NCI-H1092 (cell line): ENCODE measurements at places on chromosomes 7 and 10.

GRCh38 chr7:127816354-127817190 lies 164.6 kb downstream of the SND1 start:
- DNase-seq = no peak

GRCh38 chr10:9762966-9763656 lies 1254.6 kb upstream of the CELF2 start:
- DNase-seq = no peak

- DNase-seq = no peak
Measured at GRCh38 chr10:92839191-92840085, 8.9 kb upstream of the EXOC6 start.

DNA sequence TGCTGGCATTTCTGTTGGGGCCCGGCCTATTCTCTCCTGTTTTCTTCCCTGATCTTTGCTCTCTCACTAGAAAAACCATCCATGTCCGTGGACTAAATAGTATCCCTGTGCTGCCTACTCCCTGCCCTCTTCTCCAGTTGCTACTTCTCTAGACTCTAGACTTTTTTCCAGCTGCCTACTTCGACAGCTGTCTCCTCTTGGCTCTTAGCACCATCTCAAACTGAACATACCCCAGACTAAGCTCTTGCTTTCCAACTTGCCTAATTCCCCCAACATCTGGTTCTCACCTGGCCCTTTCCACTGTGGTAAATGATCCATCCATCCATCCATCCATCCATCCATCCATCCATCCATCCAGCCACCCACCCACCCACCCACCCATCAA lies 19.5 kb downstream of the ADCYAP1R1 start:
- DNase-seq = no peak

DNA sequence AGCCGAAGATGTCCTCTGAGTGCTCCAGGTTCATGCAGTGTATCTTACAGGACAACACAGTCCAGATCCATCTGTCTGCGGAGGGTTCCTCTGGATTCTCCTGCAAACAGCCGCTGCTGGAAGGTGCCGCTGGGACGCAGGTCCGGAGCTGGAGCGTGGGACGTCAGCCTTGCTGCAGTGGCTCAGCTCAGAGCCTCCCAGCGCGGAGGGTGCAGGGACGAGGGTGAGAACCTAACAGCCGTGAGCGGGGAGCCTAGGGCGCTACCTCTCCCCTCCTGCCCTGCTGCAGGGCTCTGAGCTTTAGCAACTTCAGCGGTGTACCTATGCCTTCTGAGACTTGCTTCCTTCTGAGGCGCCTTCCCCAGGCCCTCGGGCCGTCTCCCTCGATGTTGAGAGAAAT lies 137.6 kb upstream of the TMEM72 start:
- no peak for DNase-seq

DNA sequence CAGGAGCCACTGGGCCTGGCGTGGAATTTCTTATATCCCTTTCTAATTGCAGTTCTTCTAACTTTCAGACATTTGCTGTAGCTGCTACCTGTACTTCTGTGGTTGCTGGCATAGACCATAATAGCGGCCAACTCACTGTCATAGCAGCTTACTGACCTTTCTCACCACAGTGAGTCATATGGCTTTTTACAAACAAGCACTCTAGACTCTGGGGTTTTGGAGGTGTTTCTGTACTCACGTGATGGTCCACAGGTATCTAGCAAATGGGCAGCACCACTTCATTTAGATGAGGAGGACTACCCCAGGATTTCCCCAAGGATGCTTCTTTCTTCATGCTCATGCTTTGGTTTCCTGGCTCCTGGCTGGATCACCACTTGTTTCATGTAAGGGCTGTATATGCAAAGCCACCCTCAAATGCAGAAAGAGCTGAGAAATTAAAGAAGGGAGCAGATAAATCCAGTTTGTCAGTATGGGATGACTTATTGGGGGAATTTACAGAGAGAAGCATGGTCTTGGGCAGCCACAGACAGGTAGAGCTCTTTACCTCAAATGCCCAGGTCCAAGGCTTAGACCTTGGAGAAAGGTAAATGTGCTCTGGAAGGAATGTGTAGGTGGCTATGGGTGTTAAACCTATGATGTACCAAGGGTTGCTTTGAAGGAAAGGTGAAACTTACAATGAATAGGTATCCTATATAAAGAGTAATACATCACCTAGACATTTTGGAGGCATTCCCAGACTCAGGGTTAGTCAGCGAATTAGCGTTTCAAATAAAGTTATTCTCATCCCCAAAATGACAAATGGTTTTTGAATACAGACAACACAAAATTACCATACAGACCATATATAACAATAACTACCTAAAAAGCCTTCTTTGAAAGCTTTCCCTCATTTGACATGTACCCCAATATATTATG lies 15.9 kb upstream of the SLC25A16 start:
- DNase-seq = no peak

- no peak for DNase-seq
Measured at GRCh38 chr10:108631332-108631731, 1292.0 kb downstream of the XPNPEP1 start.

DNA sequence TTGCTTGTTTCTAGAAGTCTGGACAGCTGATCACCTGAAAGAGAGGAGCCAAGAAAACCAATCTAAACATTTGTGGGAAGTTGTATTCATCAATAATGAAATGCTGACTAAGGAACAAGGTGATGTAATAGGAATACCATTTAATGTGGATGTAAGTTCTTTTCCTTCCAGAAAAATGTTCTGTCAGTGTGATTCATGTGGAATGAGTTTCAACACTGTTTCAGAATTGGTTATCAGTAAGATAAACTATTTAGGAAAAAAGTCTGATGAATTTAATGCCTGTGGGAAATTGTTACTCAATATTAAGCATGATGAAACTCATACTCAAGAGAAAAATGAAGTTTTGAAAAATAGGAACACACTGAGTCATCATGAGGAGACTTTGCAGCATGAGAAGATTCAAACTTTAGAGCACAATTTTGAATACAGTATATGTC lies 39.8 kb upstream of the ZNF37A start:
- no peak for DNase-seq

- no peak for DNase-seq
Measured at GRCh38 chr7:77409739-77410547, 6.2 kb downstream of the GSAP start.

DNA sequence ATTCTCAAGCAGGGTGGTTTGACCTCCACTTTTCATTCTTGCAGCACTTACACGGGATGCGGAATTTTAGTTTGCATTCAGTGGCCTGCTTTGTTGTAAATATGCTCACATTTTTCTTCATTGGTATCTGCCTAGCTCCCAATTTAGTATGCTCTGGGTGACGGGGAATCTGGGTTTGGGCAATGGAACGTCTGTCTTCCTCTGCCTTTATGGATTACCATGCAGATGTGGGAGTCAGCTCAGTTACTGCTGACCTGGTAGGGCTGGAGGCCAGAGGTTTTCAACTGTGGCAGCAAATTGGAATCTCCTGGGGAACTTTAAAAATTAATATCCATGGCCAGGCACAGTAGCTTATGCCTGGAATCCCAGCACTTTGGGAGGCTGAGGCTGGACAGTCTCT lies 161.6 kb downstream of the CAMK1D start:
- no peak for DNase-seq

GRCh38 chr10:22002591-22003176 lies 846 bp downstream of the DNAJC1 start:
- no peak for DNase-seq

- DNase-seq = no peak
Measured at GRCh38 chr10:62450912-62451610, 76.9 kb downstream of the ZNF365 start.

- DNase-seq = no peak
Measured at GRCh38 chr7:46003896-46004875, 83.1 kb upstream of the IGFBP3 start.

GRCh38 chr7:36875794-36876193 lies 151.5 kb upstream of the AOAH start:
- no peak for DNase-seq

DNA sequence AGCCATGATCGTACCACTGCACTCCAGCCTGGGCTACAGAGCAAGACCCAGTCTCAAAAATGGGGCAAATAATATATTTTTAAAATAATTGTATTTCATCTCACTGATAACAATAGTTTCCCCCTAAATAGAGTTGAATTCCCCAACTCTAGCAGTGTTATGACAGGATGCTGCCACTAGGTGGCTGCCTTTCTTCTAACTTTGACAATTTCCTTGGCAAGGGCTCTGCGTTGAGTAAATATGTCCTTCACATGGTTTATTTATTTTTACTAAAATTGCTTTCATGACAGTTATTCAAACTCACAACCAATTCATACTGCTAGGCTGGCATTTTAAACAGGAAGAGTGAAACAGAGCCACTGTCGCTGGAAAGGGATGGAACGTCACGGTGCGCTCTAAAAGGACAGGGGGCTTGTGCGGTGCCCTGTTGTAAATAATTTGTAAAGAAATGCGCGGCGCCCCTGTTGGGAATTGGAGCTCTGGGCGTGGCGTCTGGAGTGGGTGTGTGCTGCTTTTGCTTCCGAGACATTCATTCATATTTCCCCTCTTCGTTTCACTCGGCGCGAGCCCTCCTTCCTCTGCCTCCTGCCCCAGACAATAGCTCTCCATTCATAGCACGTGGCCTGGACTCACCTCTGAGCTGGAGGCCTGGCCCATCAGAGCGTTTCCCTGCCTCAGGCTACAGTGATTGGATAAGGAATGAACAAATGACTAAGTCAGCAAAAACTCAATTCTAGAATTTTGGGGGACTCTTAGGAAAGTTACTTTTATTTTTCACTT lies 20.5 kb upstream of the PITRM1 start:
- DNase-seq = peak; percentile 31

GRCh38 chr7:133060004-133060403 lies 21.9 kb downstream of the CHCHD3 start:
- DNase-seq = no peak

DNA sequence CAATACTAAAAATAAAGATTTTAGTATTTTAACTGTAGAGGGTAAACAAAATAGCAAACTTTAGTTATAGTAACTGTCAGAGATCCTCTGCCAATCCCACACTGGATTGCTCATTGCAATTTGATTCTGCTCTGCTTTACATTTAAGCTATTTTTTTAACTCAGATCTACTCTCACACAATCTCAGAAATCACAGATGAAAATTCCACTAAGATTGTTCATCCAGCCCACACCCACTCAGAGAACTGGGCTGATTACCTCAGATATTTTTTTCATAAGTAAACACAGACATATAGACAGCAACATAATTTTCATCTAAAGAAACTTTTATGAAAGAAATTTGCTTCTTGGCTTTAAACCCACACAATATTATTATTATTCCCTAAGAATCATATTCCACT lies 7.0 kb downstream of the OSBPL3 start:
- DNase-seq = no peak

DNA sequence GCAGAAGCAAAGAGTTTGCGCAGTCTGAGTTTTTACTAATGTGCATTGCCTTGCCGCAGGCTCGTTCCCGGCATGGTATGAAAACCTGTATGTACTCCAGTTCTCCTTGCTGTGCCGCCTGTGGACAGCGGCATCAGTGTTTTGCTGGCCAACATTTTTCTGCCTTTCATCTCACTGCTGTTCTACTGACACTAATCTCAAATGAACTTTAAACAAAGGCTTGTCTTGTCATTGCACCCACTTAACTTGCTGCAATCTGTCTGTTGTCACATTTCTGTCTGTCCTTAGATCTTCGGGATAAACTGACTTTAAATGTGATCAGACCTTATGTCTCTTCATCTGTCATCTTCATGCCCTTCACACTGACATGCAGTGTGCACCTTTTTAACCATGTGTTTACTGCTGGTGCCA lies 71.7 kb upstream of the ZNRF2 start:
- no peak for DNase-seq

GRCh38 chr7:18317941-18318340 lies 177.6 kb upstream of the HDAC9 start:
- no peak for DNase-seq

GRCh38 chr10:33600381-33600780 lies 265.9 kb upstream of the NRP1 start:
- no peak for DNase-seq

DNA sequence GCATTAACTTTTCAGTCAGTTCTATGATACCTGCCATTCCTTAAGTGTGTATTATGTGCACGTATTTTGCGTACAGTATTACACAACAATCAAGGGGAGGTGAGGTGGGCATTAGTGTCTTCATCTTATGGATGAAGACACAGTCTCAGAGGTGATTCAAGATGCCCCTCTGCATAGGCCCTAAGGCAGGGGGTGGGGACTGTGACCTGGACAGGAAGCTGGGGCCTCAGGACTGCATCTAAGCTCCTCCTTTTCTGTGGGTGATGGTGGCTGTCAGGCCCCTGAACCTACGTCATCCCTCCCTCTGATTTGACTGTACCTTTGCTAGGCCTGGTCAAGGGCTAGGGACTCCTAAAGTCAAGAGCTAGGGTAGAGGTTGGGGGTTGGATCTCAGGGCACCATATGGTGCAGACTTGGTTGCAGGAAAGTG lies 38.9 kb downstream of the HK1 start:
- no peak for DNase-seq

DNA sequence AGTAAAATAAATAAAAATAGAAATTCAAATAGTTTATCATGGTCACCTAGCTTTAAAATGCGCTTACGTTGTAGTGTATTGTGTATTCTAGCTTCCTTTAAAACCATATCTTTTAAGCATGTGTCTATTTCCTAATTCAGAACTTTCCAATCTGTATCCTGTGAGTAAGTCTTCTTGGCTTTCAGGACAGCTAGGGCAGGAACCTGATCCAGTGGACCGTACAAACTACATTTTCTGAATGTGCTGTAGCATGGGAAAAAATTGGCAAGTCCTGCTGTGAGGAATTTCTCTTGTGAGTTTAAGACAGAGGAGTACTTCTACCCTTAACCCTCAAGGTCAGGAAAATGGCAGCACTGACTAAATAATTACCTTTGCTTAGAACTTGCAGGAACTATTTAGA lies 12.1 kb downstream of the OPN1SW start:
- no peak for DNase-seq

DNA sequence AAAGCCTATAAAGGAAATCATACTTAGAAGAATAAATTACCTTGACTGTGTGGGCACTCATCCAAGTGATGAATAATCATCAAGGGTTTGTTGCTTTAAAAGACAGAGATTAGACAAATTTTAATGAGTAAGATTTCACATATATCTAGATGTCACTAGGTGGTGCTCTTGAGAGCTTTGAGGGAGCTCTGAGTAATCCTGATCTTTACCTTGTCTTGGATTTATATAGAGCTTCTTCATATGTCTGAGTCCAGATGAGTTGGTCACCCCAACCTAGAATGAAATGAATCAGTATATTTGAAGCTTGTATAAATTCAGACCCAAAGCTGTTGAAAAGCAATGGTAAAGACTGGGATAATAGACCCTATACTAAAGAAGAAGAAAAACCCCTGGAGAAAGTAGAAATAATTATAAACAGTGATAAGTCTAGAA lies 3.7 kb downstream of the AGR2 start:
- DNase-seq = peak; percentile 21

- DNase-seq = no peak
Measured at GRCh38 chr10:122194251-122194650, 76.8 kb upstream of the BTBD16 start.

DNA sequence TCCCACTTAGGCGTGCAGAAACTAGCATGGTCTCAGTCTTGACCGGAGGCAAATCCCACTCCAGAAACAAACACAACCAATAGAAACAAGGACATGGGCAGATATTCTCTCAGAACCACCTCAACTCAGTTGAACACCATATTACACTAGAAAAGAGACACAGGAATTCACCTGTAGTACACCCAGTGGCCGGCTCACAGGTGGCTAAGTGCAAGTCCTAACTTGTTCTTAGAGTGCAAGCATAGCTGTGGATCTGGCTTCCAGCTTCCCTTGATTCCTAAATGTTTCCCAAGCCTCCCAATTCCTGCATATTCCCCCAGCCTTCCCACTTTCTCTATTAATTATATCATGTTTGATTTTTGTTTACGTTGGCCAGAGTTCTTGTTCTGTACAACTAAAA lies 164.4 kb downstream of the TPK1 start:
- no peak for DNase-seq
